ENCODE measurements at places on chromosomes 7 and 10.

GRCh38 chr7:108421720-108422331 is 34.4 kb downstream of the NRCAM start:
- DNase-seq, result no peak

GRCh38 chr7:55348502-55348901 is 16.6 kb upstream of the LANCL2 start:
- no peak for DNase-seq

DNA sequence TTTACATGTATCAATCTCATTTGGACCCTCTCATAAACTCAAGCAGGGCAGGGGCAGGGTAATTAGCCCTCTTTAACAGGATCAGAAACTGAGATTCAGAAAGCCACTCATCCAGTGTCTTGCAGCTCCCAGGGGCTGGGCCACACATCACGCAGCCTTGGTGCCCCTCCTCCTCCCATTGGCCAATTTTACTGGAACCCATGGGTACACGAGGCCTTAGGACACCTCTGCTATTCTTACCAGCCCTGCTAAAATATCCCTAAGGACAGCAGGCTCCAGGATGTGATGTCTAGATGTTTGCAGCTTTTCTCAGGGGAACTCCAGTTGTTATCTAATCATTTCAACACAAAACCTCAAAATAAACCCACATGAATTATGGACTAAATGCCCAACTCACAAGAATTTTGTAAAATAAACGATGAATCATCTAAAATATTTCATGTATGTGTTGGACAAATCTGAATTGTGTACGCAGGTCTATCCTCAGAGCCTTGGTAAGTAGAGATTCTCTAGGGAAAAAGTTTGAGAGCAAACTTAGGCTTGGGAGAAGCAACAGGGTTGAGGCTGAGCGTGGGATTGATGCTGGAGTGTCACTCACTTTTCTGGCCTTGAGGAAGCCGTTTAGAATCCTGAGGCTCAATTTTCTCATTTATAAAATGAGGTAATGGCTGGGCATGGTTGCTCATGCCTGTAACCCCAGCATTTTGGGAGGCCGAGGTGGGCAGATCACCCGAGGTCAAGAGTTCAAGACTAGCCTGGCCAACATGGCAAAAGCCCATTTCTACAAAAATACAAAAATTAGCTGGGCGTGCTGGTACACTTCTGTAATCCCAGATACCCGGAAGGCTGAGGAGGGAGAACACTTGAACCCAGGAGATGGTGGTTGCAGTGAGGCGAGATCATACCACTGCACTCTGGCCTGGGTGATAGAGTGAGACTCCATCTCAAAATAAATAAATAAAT is 69.7 kb upstream of the TNS3 start:
- DNase-seq, result no peak

GRCh38 chr7:26928703-26929347 is 64.4 kb upstream of the SKAP2 start:
- no peak for DNase-seq

DNA sequence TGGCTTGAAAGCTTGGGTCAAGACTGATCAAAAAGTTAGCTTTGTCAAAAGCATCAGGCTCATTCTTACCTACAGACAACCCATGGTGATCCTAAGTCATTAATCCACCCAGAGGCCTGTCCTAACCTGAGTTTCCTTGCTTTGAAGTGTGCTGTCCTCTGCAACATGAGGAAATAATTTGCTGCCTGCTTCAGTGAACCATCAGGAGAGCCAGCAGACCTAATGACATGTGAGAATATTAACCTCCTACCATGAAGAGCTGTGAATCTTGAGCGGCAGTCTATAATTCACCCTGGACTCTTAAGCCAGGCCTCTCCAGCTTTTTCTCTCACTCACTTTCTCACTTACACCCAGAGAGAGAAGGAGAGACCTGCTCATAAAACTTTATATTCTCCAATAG is 590.0 kb downstream of the LRMDA start:
- no peak for DNase-seq

GRCh38 chr7:46633630-46634240 is 712.7 kb upstream of the IGFBP3 start:
- no peak for DNase-seq

DNA sequence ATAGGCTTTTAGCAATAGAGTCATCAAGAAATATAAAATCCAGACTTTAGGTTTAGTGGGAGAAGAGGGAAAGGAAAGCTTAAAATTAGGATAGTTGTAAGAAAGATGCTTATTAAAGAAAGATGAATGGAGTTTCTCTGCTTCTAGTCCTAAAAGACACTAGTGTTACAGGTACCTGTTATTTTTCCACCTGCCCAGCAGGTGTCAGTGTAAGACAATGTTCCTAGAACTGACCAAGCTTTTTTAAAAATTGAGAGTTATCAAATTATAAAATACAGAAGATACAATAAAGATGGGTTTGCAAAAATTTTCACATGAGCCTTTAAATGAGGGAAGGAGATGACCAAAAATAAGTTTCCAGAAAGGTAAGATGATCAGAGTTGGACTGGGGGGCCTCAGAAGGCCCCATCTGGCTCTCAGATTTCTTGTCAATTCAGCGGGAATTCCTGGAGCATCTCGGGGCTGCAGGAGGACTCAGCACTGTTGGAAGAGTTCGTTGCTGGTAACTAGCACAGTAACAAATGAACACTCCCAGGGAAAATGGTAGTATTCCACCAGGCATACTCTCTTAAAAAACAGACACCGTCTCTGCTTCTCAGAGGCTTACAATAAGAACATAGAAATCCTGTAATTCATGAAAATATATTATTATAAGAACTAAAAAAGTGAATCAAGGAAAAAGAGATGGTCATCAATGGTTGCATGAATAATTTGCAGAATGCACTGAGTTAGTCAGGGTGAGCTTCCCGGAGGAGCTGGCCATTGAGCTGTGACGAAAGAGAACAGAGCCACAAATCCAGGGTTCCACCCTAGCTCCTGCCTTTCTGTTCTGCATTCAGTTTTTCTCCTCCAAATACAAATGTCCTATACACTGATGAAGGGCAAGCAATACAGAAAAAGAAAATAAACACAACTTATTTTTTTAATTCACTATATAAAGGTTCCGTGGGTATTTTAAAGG is 71.8 kb upstream of the PIK3CG start:
- peak; percentile 4 for DNase-seq

GRCh38 chr7:68005992-68006391 is 1009.4 kb downstream of the TYW1 start:
- no peak for DNase-seq

DNA sequence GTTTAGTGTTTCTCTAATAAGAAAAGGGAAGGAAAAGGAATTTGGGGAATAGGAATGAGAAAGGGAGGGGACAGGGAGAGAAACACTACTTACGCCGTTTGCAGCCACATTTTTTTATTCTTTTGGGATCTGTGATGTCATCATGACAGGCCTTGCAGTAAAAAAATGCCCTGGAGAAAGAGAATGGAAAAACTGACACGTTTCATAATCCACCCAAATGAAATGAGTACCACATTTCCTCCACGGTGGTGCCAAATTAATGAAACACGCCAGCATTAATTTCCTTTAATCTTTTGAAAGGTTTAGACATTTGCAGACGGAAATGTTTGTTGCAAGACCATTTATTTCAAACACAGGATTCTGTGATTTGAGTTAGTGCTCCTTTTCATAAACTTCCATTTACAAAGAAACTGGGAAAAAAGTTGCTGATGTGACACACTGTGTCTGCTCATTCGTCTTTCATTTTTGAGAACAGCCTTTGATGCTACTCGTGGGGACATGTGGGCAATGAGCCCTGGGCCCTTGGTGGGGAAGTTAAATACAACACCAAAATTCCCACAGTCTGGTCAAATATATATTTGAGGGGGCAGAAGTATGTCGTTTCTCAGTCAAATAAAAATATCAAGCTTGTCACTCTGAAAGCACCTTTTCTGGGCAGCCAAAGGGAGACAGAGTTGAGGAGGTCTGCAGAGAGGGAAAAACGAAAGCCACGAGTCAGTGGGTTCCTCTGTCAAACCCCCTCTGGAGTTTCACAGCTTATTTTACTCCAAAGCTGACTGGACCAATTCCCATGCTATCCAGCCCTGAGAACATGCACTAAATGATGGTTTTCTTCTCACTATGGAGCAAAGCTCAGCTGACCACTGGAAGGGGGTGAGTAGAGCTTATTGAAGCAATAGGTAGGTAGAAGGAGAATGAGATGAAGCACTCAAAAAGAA is 625.5 kb downstream of the KCNMA1 start:
- DNase-seq, result no peak

GRCh38 chr10:79490400-79491142 is 21.8 kb upstream of the EIF5AL1 start:
- no peak for DNase-seq

Data from neural crest cell (in vitro differentiated cells).